CD4-positive, alpha-beta T cell treated with Interleukin-6 for 4 hours (primary cell): ENCODE measurements at places on chromosomes 16 and 17.

DNA sequence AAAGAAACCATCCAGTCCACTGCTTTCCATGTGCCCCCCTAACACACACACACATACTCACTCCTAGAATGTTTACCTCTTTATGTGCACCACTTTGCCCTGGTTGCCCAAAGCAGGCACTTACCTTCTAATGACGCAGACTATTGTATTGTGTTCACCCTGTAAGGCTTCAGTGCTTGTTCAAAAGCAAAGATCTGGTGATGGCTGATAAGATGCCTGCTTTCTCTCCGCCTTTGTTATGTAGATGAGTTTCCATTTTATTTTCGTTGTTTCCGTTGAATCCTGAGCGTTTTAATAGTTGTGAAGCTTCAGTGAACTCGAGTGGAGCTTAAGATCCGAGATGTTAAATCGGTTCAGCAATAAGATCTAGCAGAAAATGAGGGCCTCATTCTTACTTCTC, 452.7 kb downstream of the TMEM114 start:
- DNase-seq = no peak

- no peak for DNase-seq
Observed at GRCh38 chr16:51149251-51149661, 1.8 kb downstream of the SALL1 start.

DNA sequence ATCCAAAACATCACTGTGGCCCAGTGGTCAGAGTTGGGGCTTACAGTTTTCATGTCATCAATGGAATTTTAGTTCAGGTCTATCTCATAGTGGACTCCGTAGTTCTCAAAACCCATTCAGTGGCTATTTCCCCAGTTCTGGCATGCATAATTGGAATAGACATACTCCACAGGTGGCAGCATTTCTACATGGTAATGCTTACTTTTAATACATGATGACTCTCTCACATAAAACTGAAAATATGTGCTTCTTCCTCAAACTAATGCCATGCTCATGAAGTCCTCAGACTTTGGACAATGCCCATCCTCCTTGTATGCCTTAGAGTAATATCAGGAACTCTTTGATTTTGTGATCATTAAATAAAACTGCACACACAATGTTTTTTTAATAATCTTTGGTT, 857.4 kb upstream of the GOT2 start:
- DNase-seq = no peak

DNA sequence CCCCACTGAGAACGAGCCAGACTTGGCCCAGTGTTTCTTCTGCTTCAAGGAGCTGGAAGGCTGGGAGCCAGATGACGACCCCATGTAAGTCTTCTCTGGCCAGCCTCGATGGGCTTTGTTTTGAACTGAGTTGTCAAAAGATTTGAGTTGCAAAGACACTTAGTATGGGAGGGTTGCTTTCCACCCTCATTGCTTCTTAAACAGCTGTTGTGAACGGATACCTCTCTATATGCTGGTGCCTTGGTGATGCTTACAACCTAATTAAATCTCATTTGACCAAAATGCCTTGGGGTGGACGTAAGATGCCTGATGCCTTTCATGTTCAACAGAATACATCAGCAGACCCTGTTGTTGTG, 631 bp downstream of the BIRC5 start:
- no peak for DNase-seq

DNA sequence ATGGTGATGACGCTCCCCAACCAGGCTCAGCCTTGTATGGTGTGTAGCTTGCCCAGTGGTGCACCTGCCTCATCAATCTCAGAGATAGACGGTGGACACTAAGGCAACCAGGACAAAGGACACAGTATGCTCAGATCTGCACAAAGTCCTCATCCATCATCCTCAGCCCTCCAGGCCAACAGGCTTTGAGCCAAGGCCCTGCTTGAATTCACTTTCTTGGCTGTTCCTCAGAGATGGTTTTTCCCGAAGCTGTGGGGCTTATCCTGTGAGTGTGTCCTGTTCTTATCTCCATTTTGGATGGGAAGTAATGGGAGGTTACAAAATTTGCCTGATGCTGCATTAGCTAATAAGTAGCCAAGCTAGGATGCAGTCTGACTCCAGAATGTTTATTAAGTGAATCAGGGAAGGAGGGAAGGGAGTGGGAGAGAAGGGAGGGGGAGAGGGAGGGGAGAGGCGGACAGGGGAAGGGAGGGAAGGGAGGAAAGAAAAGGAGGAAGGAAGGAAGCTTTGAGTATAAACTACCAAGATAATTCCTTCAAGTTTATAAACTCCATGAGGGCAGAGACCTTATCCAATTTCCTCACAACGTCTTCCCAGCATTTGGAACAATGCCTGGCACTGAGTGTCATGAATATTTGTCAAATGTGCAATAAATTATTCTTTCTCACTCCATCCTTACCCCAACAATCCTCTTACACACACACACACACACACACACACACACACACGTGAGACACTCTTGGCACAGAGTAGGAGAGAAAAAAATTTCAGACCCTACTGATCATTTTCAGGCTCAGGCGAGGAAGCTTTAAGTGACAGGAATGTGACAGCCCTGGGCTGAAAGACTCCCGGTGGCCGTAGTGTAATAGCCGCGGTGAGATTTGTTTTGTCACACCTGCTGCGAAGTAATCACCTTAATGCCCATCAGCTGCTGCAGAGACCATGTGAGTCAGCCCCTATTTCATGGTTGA, 84.3 kb downstream of the BMERB1 start:
- DNase-seq = no peak

DNA sequence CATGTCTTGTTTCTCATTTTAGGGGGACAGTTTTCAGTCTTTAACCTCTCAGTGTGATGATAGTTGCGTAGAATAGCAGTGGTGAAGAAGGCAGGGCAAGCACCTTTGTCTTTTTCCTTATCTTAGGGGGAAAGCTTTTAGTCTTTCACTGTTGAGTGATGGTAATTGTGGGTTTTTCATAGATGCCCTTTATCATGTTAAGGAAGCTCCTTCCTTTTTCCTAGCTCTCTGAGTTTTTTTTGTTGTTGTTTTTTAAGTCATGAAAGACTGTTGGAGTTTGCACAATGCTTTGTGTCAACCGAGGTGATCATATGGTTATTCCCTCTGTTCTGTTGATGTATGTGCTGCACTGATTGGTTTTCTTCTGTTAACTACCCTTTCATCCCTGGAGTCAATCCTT, 15.7 kb downstream of the NOL11 start:
- DNase-seq = no peak

GRCh38 chr17:5667871-5668270, 83.6 kb upstream of the NLRP1 start:
- no peak for DNase-seq

DNA sequence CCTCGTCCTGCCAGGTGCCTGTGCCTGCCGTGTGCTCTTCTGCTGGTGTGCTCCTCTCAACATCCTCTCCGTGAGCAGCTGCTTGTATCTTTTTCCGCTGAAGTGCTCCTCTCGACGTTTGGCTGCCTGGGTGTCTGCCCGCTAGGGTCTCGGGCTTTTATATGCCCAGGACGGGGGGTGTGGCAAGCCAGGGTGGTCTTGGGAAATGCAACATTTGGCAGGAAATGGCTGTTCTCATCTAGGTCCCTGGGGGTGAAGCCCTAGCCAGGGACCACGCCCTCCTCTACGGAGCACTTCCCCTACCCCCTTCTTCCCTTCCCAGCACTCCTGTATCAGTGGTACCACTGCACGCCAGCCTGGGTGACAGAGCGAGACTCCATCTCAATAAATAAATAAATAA, 49.4 kb downstream of the IQCK start:
- DNase-seq = no peak

GRCh38 chr16:83059237-83059636, 432.5 kb downstream of the CDH13 start:
- no peak for DNase-seq

DNA sequence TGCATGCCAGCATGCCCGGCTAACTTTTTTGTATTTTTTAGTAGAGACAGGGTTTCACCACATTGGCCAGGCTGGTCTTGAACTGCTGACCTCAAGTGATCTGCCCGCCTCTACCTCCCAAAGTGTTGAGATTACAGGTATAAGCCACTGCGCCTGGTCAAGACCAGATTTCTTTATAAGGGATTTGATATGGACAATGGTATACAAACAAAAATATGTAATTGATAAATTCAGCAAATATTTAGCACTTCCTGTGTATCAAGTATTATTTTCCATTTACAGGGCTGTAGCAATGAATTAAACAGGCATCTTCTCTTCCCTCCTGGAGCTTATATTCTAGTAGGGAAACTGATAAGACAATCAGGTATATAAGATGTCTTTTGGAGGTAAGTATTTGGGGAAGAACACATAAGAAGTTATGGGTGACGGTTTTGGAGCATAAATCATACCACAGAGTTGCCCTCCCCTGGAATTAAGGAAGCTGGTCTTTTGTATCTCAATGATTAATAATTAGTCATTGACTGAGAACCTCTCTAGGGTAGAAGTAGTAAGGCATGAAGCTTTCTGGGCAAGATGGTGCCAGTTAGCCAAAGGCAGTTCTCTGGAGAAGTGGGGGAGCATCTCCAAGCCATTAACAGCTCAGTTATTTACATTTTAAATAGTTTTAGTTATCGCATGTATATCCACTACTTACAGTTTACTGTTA, 35.8 kb downstream of the TANC2 start:
- no peak for DNase-seq

DNA sequence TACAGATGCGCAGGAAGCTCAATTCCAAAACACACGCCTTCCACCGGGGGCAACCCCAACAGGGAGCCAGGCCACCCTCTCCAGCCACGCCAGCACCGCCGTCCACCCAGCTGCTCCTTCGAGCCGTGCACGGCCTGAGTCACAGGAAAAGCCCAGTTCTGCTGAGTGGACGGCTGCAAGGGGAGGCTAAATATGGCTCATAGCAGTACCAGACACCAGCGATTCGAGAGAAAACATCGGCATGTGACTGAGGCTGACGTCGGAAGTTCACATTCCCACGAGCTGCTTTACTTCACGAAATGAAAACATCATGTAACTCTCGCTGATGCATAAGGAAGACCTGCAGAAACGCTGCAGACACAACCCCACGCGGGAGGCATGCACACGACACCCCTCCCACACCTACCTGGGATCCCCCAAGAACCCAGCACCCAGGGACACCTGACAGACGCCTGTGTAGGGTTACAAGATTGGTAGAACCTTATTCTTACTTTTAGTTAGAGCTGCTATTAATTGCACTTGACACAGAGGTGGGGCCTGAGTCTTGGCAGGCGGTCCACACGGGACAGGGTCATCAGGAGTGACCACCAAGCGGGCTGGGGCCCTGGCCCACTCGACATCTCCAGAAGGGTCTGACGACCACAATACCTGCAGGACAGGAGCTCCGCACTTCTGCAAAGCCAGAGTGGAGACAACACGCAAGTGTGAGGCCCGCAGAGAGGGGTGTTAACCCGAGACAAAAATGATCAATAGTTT, 116.8 kb downstream of the ANKRD11 start:
- DNase-seq = no peak

- no peak for DNase-seq
Observed at GRCh38 chr17:28665994-28666393, 4.0 kb downstream of the SUPT6H start.

- no peak for DNase-seq
Observed at GRCh38 chr17:48238933-48239602, 131.5 kb downstream of the SNX11 start.

DNA sequence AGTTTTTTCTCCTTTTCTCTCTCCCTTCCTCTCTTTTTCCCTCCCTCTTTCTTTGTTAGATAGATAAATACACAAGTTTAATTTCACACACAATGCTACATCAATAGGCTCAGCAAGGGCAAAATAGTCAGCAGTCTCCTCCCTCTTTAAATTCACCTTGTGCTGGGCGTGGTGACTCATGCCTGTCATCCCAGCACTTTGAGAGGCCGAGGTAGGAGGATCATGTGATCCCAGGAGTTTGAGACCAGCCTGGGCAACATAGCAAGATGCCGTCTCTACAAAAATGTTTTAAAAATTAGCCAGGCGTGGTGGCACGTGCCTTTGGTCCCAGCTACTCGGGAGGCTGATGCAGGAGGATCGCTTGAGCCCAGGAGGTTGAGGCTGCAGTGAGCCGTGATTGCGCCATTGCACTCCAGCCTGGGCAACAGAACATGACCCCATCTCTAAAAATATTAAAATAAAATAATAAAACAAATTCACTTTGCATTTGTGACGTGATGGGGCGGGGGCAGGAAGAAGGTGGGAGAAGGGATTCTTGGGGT, 27.4 kb downstream of the IL21R start:
- DNase-seq = no peak

DNA sequence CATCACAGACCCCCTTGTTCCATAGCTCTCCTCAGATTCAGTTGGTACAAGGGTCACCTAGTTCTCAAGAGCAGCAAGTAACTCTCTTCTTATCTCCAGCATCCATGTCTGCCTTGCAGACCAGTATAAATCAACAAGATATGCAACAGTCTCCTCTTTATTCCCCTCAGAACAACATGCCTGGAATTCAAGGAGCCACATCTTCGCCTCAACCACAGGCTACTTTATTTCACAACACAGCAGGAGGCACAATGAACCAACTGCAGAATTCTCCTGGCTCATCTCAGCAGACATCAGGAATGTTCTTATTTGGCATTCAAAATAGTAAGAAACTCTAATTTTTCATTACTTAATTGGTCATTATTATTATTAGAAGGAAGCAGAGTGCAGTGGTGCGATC, 32.4 kb downstream of the NQO1 start:
- DNase-seq = no peak

DNA sequence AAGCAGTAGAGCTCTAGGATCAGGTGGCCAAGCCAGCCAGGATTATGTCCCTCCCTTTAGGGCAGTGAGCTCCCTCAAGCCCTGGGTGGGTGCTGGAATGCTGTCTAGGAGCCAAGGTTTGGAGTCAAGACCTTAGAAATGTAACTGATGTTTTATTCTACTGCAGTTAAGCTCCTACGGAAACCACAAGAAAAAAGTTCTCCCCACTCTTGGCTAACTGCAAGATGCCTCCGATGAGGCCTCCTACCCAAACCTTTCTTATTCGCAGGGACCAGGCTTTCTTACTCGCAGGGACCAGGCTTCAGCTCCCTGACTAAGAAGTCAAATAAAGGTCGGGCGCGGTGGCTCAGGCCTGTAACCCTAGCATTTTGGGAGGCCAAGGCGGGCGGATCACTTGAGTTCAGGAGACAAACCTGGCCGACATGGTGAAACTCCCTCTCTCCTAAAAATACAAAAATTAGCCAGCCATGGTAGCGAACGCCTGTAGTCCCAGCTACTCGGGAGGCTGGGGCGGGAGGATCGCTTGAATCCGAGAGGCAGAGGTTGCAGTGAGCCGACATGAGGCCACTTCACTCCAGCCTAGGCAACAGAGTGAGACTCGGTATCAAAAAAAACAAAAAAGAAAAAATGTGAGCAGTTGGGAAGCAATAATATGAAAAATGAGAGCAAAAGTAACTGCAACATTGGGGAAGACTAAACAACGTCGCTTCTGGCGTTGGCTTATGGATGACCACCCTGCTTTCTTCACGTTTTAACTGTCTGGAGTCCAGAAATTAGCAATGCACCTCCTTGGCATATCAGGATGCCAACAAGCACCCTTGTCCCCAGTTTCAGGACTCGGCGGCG, 31.7 kb upstream of the ARL4D start:
- DNase-seq = peak; percentile 24

DNA sequence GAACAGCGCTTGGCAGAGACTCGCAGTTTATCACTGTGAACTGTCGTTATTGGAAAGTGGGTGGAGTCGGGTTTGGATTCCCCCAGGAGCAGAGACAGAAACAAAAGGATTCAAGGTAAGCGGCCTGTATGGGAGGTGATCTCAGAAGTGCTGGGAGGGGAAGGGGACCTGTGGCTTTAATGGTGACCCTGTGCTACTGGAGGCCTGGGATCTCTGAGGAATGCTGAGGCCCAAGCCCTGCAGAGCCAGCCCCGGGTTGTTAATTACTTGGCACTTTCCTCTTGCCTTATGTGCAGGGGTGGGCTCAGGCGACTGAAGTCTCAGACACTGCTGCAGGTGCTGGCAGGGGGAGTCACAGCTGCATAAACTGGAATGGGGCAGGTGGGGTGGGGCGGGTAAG, 27.4 kb downstream of the IRF8 start:
- no peak for DNase-seq
